ENCODE measurements at places on chromosomes 6 and 20.

- DNase-seq: no peak
These were observed 2.7 kb downstream of the FAM110A start for GRCh38 chr20:836190-836589.

- DNase-seq: no peak
These were observed 632.8 kb downstream of the HACE1 start for GRCh38 chr6:104226790-104227446.

DNA sequence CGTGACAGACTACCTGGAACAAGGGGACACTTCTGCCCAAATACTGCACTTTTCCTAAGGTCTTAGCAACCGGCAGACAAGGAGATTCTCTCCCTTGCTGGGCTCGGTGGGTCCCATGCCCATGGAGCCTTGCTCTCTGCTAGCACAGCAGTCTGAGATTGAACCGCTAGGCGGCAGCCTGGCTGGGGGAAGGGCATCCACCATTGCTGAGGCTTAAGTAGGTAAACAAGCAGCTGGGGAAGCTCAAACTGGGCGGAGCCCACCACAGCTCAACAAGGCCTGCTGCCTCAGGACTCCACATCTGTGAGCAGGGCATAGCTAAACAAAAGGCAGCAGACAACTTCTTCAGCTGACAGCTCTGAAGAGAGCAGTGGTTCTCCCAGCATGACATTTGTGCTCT lies 87.8 kb upstream of the ASCC3 start:
- no peak for DNase-seq

DNA sequence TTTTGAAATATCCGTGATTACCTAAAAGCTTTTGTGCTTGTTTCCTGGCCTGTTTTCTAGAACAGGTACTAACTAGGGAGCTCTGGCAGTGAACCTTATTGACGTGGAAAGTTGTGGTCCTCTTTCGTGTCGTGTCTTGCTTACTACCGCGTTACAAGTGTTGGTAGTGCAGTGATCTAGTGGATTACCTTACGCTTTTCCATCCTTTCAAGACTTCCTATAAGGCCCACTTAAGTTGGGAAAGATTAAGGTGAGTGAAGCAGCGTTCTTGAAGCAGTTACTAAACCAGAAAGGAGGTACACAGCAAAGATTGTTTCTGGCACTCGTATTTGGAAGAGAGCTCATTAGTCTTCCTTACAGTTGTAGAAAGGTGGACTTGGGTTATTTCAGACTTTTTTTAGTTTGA lies 1.9 kb downstream of the PNRC1 start:
- DNase-seq: no peak

- DNase-seq: no peak
These were observed 1.8 kb upstream of the CLVS2 start for GRCh38 chr6:122994256-122994655.

- DNase-seq: no peak
These were observed 11.0 kb downstream of the ENTPD6 start for GRCh38 chr20:25206548-25206947.

DNA sequence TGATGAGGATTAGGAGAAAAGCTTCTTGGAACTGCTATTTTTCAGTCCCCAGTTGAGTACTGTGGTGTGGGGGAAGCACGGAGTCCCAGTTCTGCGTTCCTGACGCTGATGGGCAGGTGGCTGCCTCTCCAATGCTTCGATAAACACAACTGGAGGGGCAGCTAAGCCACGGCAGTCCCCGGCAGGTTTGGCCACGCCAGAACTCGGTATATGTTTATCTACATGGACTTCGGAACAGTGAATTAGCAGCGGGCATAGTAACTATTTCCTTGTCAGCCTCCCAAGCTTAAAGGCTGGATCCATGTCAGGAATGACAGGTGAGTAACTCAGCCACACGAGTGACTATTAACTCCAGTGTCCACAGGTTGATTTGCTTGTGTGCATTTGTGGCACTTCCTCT lies 354.4 kb downstream of the ZFAND3 start:
- no peak for DNase-seq
